ENCODE measurements at places on chromosomes 11 and 22.
A peak's percentile ranks its signal among the peaks of the same experiment; 100 is the strongest.

DNA sequence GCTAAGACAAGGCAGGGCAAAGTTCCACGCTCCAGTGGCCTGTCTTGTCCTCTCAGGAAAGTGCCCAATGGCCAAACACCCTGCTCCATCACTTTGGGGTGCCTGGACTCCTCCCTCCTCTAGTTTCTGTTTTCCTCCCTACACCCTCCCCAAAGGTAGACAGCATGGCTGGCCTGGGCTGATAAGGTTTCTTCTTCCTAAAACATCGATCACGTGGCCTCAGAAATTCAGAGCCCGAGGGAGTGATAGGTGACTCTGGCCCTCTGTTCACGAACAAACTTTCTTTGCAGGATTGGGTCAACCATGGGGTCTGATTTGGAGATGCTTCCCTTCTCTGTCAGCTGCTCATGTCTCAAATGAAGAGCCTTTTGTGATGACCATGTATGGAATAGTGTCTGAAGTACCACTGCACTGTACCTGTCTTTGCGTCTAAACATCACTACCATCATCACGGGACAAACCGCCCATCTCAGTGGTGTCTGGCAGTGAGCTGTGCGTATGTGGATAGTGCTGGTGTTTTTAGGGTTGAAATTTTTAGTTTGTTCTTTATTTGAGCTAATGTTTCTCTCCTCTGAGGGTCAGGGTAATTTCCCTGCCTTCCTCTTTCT, 6.1 kb downstream of the MICAL2 start:
- DNase-seq = no peak

DNA sequence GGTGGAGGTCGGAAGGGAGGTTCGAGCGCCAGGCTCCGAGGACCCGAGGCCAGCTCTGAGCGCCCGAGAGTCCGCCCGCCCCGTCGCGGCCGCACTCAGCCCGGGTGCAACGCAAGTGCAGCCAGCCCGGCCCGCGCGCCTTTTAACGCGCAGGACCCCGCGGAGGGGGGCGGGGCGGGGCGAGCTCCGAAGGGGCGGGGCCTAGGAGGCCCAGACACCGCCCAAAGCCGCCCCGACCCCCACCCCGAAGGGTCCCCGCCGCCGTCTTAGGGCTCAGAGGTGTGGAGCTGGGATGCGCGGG, at the start of gene PHOX2A:
Gene PHOX2A (minus strand): TSS at position 117 of the 301 bp plus-strand sequence. CDS start 172 bp downstream, outside the sequence.
- no peak for DNase-seq

DNA sequence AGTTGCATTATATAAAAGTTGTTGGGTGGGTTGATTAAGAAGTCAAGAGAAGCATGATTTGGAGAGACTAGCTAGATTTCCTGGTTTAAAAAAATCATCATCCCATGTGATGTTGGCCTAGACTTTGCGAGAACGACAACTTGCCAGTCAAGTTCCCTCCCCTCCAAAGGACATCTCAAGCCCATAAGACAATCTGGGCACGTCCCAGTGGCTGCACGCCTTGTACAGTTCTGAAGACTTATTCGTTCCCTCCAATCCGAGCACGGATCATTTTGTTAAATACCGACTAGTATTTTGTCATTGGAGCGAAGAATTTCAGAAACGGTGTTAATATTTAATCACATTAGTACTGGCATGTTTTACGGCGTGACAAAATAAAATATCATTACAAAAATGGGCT, 8.0 kb downstream of the MN1 start:
- DNase-seq = no peak

GRCh38 chr11:76391021-76391420, 9.9 kb downstream of the GVQW3 start:
- DNase-seq = no peak

- DNase-seq = no peak
Measured at GRCh38 chr11:9962722-9963121, 298.8 kb downstream of the SWAP70 start.

DNA sequence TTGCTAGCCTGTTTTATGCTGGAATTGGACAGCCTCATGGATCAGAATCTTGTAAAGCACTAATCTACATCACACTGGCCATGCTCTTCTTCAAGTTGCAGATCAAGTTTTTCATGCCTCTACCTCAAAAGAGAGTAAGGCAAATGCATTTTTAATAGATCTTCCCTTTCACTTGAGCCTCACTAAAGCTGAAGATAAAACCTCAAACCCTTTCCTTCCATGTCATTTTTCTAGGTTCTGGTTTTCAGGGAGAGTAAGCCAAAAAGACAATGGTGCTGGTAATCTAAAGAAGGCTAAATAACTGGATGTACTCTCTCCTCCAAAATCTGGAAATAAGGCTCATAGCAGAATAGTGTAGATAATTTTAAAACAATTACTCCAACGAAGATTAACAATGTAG, 28.3 kb downstream of the POU2AF1 start:
- no peak for DNase-seq

- no peak for DNase-seq
Measured at GRCh38 chr11:58734681-58735490, 3.1 kb upstream of the GLYAT start.

GRCh38 chr22:39148026-39148726, 4.3 kb downstream of the CBX7 start:
- no peak for DNase-seq

DNA sequence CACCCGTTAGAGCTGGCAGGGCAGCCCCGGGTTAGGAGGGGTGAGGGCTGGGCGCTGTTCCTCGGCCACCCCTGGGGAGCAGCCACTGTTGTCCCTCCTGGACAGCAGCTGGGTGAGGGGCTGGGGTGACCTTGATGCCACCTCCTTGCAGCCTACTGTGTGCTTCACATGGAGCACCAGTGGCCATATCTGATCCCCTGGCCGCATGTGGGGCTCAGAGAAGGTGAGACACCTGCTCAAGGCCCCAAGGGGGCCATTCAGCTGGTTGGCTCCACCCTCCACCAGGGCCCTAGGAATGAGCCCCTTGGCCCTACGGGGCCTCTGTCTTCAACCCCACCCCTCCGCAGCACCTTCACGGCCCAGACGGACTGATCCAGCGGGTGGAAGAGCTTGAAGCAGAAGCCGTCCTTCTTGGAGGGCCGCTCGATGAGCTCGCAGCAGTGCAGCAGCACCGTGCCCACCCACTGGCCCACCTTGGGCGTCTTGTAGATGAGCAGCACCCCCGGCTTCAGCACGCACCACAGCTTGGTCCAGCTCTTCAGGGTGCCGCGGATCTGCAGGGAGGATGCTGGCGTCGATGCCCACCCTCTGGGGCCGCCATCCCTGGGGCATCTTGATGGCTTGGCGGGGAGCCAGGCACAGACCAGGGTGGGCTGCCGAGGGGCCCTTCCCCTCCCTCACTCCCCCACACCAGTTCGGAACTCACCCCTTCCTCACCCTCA, 44.9 kb downstream of the OSBPL5 start:
- peak; percentile 33 for DNase-seq

- no peak for DNase-seq
Measured at GRCh38 chr11:2752204-2752770, 52.5 kb upstream of the KCNQ1OT1 start.

DNA sequence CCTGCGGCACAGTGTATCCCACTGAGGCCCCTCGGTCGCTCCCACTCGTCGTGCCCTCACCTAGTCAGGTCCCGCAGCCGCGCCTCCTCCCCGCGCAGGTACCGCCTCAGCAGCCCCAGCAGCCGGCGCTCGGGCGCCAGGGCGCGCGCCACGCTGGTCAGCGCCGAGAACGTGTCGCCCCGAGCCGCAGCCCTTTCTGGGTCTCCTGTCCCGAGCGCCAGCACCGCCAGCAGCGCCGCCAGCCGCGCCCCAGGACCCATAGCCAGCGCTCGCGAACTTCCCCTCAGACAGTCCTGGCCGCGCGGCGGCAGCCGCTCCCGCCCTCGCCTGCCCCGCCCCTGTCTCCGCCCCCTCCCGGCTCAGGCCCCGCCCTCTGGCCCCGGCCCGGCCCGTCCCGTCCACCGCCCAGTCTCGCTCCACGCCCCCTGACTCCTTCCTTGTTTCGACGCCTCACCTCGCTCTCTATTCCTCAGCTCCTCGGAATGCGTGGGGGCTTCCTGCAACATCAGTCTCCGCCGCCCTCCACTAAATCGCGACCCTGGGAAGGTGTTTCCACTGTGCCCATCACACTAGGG, at the start of gene P4HA3:
Gene P4HA3 (minus strand): TSS at position 289 of the 575 bp plus-strand sequence. CDS start 29 bp downstream, at position 260.
- peak; percentile 61 for DNase-seq

DNA sequence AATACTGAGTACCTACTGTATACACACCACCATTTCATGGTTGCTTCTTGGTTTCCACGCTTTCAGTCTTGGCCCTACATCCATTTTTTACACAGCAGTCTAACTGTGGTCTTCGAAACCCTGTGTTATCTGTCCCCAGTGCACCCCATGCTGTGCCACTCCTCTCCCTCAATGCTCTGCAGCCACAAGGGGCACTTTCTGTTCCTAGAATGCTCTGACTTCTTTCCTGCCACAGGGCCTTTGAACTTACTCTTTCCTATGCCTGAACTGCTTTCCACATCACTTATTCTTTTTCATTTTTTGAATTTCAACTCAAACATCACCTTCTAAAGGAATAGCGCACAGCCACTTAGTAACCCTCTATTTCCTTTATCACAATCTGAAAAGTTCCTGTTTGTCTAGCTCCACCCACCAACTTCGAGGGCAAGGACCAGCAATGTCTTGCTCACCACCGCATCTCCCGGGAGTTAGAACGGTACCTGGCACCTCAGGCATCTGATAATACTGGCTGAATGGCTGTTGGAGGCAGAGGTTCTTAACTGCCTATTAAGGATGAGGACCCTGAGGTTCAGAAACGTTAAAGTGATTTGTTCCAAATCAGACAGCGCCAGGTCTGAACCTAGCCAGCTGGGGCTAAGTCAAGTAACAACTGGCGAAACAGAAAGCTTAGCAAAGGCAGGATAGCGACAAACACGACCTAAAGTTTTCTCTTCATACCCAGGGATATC, 568 bp downstream of the ALG8 start:
- no peak for DNase-seq

GRCh38 chr11:88206751-88207150, 31.5 kb upstream of the RAB38 start:
- no peak for DNase-seq
